ENCODE measurements at places on chromosomes 5 and 9.

DNA sequence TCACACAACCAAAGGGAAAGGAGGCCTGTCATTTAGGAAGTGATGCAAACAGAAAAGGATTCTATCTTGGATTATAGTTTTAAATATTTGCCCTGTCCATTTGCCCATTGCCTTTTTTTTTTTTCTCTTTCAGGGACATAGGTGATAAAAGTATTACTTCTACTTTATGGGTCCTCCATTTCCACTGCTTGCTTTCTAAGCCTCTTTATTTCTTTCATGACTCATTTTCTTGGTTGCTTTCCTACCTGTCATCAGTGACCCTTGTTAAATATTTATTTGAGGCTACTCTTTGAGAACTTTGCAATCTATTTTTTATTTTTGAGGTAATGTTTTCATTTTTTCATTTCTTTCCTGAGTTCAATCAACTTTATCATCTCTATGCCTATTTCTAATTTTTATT, 522.9 kb upstream of the ARRDC3 start:
- DNase-seq, result no peak

GRCh38 chr5:67031692-67032091, 164.9 kb downstream of the CD180 start:
- DNase-seq, result no peak

- DNase-seq, result peak; percentile 65
These were observed 148.3 kb upstream of the RUSC2 start for GRCh38 chr9:35341585-35341984.

DNA sequence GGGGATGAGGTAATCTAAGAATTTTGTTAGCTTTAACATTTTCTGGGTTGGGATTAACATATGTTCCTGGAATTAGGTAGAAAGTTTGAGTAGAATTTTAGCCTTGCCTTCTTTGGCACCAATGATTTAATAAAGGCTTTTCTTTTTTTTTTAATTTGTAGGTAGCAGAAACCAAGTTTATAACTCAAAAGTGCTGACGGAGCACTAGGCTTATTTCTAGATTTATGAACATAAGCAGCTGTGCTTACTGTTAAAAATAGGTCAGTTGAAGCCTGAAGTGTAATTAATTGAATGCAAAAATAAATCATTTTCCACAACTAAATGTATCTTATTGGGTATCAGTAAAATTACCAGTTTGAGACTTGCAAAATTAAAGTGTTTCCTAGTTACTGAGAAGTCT, 62.4 kb downstream of the TAF11L14 start:
- DNase-seq, result no peak

- no peak for DNase-seq
These were observed 174.8 kb downstream of the ENC1 start for GRCh38 chr5:74465724-74466123.

DNA sequence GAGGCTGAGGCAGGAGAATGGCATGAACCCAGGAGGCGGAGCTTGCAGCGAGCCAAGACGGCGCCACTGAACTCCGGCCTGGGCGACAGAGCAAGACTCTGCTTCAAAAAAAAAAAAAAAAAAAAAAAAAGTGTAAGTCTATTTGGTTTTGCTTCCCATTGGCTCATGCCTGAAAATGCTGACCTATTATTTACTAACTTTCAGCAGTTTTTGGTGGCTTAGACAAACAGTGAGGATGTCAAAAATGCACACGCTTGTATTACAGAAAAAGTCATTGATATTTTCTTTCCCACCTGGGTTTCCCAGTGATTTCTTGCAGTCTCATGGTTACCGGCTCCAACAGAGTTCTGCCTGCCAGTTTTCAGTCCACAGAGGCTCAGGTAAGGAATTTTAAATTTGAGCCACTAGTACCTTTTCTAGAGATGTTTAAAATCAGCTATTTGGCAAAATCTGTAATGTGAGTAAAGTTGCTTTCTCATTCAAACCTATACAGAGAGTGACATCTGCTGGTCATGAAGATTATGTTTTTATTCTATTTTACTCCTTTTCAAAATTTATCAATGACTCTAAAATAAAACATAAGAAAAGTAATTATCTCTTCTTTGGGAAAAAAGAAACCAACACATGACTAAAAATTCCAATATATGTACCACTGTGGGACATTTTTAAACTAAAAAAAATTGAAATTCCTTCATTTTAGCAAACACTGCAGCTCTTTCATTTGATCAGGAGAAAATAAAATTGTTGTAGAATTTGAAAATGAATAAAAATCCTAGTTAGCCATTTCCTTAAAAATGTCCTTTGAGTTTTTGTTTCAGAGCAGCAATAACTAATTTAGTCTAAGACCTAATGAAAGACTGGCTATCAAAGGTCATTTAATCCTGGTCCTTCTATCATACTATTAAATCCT, 8.8 kb downstream of the FAM200C start:
- no peak for DNase-seq

DNA sequence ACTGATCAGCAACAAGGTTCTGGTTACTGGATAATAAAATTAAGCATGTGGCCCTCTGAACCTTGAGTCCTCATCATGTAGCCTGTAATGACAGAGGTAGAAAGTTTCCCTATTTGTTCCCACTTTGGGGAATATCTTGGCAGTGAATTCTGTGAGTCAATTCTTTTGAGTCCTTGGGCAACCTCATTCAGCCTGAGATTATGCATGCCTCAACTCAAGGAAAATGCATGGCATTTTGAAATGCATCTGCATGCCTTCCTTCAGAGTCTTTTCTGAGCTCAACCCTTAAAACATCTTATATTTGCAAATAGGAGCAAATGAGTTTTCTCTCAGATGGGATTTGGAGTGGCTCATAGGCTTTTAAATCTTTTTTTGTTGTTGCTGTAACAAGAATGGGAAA, 218.1 kb upstream of the CD180 start:
- no peak for DNase-seq

GRCh38 chr5:43045236-43045635, 5.1 kb upstream of the ANXA2R start:
- DNase-seq, result no peak

DNA sequence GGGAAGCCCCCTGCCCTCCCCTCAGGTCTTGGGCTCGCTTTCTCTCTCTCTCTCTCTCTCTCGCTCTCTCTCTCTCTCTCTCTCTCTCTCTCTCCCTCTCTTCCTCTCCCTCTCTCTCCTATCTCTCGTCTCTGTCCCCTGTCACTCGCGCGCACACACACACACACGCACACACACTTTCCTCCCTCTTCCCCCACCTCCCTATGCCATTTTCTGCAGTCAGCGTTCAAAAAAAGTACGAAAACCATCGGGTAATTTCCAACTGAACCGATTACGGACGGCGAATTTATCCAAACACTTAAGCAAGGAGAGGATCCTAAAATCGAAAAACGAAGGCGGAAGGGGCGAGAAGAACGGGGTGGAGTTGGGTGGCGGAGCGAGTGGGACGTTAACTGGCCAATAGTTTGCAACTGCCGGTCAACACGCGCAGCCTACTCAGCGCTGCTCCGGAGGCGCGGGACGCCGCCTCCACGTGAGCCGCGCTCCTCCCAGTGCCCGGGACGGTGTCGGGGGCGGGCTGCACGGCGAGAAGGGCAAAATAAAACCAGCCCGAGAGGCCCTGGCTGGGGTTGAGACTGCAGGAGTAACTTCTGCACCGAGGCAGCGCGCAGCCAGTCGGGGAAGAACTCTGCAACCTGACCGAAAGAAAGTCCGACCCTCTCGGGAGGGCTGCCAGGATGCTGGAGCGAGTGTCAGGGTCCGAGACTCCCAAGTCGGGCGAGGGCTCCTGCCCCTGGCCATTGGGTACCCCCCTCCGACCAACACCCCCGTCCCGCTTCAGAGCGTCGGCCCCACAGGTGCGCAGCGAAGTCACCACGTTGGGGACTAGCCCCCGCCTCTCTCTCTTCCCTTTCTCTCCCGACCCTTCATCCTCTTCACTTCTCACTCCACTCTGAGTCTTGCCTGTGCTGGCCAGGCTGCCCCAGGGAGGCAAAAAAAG, 24.9 kb upstream of the ELAVL2 start:
- no peak for DNase-seq

DNA sequence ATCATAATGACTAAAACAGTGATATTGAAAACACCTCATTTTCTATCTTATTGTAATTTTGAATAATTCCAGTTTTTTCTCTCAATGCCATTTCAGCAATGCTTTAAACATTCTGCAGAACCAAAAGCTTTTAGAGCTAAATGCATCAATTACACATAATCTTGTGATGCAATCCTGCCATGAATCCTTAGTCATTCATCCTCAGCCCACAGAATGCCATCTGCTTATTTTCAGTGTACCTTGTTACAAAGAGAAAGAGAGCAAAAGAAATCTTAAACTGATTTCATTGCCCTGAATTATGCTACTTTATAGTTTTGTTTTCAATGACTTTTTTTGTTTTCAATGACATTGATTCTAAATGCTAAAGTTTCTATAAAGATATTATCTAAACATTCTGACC, 1234.8 kb upstream of the C9orf72 start:
- DNase-seq, result peak; percentile 61

DNA sequence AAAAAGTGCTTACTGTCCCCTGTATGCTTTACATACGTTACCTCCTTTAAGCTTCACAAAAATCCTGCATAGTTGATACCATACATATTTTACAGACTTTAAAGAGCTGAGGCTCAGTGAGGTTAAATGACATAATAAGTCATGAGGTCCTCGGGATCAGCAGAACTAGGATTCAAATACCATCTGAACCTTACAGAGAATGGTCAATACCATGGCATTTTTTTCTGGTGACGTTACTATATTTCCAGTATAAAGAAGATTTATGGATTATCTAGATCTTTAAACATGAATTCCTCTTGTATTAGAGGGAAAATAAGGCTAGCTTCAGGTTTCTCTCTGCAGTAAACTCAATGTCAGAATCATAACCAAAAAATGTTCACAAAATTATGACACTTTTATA, 153.7 kb upstream of the GPR151 start:
- no peak for DNase-seq

DNA sequence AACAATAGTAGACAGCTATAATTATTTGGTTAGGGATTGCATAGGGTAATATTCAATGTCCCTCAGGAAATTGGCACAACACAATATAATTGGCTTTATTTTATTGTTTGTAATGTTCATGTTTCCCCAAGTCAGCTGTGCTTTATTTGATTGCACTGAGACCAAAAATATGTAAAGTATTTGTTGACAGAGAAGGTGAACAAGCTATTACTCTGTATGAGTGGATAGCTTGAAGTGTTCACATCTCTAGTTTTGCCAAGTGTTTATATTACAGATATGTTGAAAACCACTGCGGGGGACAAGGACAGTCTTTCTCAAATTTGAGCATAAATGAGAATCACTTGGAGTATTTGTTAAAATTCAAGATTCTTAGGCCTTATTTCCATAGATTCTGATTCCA, 83.3 kb downstream of the RAB3C start:
- DNase-seq, result no peak

- no peak for DNase-seq
These were observed 31.9 kb upstream of the C5orf58 start for GRCh38 chr5:170200876-170201275.

DNA sequence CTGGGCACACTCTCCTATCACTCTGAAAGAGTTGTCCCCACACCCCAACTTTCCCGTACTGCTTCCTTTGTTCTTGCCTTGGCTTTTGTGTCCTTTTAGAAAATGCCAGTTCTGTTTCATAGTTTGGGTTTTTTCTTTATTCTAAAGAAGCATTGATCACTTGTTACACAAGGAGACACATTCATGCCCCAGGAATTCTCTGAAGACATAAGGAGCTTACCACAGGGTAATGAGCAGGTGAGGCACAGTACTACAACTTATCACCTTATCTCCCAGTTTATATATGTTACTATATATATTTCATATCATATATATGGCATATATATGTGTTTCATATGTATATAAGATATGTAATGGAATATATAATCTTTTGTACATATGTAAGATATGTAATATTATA, 6.5 kb upstream of the SSBP2 start:
- DNase-seq, result no peak

GRCh38 chr9:25709941-25710340, 31.7 kb upstream of the TUSC1 start:
- DNase-seq, result peak; percentile 13

DNA sequence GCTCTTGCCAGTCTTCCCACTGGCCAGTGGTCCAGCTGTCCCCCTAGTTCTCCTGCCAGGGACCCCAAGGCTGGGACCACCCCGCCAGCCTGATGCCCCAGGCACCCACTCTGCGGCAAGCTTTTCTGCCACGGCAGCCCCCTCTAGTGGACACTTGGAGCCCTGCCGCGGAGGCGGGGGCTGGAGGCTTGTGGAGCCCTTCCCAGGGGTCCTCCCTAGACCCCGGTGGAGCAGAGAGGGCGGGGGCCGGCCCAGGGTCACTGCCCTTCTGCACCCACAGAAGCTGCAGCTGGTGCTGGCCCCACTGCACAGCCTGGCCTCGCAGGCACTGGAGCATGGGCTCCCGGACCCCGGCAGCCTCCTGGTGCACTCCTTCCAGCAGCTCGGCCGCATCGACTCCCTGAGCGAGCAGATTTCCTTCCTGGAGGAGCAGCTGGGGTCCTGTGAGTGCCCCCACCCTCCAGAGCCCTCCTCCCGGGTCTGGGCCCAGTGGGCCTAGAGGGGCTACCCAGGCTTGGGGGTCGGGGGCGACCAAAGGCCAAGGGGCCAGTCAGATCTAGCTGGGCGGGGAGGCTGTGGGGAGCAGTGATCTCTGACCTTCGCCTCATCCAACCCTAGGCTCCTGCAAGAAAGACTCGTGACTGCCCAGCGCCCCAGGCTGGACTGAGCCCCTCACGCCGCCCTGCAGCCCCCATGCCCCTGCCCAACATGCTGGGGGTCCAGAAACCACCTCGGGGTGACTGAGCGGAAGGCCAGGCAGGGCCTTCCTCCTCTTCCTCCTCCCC, 9.1 kb downstream of the EGFL7 start:
- no peak for DNase-seq

DNA sequence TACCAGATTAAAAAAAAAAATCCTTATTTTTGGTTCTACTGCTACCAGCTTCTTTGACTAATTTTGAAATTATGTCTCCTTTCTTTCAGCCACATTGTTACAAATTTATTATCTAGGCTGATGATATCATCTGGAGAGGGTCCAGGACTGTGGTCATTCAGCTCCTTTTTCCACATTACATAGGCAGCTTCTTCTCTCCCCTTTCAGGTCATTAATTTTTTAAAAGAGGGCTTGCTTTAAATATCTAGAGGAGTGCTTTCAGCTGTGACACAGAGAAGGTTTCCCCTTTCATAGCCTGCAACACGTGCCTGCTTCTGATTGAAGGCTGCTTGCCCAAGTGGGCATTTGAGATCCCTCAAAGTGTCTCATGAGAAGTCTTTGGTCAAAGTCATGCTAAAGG, 155.7 kb upstream of the PAPPA start:
- DNase-seq, result no peak

DNA sequence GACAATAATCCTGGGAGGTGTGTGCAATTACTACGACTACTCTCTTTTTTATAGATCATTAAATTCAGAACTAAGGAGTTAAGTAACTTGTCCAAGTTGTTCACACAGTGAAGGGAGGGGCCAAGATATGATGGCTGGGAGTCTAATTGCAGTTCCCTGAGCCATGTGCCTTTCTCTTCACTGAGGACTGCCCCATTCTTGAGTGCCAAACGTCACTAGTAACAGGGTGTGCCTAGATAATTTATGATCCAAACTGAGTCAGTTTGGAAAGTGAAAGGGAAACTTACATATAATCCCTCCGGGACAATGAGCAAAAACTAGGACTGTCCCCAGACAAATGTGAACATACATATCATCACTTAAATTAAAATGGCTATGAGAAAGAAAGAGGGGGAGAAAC, 20.2 kb downstream of the IL7R start:
- no peak for DNase-seq

All from Ammon's horn (tissue), 1 donor.